SHP77 treated with DMSO at 0.1 percent for 48 hours (cell line): ENCODE measurements at places on chromosomes 1 and 21.

- DNase-seq: no peak
Observed at GRCh38 chr1:111653709-111654108, 34.1 kb downstream of the RAP1A start.

- no peak for DNase-seq
Observed at GRCh38 chr21:33433425-33434114, 30.4 kb downstream of the IFNGR2 start.

DNA sequence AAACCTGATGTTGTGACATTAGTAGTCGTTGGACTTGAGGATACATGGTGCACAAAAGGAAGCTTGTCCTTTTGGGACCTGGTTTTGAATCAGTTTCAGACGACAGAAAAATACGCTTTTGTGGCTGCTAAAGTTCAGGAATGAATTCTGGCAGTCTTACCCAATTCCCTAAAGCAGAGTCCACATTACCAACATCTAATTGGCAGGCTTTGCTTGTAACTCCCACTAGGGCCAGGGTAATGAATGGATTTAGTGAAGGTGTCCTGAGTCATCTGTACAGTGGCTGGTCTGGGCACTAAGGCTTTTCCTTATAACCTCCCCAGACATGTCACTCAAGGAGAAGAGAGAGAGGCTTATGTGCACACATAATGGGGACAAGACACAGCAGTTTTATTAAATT lies 66.2 kb upstream of the RNPC3 start:
- DNase-seq: no peak

DNA sequence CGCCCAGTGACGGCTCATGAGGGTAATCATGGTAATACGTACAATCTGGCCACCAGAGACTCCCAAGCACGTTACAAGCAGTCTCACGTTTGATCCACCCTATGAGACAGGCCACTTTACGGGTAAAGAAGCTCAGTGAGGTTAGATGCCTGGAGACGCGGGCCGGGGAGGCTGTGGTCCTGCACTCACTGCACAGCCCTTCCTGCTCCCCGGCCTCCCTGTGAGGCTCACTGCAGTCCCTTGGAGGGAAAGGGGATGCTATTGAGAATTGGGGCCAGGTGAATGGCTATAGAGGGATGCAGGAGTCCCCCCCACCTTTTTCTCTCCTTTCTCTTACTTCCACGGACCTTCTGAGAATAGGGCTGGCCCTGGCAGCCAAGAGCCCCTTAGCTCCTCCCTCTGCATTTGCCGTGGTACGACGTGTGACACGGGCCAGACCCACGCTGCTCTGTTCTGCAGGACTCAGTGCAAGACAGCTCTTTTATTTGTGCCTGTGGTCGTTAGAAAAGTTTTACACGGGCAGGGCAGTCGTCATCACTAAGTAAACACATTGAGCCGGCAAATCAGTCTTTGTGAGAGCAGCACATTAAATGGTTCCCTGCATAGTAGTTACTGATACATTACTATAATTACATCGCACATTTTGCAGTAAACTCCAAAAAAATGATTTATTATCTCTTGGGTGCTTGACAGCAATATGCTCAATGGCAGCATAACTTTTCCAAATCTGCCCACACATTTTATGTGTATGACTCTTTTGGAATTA lies 18.8 kb downstream of the KIF26B start:
- DNase-seq: no peak

DNA sequence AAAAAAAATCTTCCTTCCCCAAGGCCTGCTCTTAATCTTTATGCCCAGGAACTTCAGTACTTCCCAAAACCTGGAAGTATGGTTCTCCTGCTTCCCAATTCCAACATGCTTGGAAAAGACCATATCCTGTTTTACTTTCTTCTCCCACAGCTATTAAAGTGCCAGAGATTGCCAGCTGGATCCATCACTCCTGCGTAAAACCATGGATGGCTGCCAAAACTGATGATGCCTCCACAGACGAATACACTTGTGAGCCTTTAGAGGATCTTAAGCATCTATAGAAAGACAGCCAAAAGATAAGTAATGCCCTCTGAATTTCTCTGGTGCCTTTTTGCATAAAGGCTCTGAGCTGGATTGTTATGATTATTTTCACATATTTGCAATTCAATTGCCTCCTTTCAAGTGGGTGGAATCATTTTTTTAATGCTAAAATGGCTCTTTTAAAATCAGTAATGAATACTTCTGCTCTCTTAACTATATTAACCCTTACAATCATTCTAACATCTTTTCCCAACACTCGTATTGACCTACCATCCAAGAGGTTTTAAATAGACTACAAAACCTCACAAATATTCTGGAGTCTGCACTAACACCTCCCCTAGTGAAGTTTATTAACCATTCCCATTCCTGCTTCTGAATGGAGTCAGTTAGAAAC lies 1807.8 kb downstream of the BRINP3 start:
- DNase-seq: no peak

- no peak for DNase-seq
Observed at GRCh38 chr1:60896701-60897363, 185.5 kb upstream of the NFIA start.

DNA sequence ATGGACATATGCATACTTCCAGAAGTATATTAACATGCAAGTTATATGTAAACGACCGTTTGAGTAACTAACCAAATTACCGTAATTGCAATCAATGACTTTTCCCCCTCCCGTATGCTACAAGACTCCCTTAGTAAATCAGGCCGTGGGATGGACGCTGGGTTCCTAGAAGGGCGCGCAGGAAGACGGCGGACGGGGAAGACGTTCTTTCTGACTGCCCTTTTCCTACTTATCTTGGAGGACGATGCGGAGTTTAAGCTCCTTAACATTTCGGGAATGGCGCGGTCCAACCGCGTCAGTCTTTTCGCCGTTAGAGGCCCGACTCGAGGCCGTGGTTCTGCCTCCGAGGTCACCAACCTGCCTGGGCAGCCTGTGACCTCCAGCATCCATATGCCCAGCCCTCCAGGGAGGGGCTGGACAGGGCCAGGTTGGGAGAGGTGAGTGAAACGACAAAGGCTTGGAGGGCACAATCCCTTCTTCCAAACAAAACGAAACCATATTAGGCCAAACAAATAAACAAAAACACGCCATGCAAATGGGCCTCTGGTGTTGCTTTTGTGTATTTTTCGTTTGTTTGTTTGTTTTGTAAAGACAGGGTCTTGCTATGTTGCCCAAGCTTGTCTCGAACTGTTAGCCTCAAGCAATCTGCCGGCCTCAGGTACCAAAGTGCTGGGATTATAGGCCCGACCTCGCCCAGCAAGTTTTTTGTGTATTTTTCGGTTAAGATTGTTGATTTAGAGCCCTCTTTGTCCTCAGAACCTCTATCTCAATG lies 873 bp upstream of the PI4KB start:
- peak; percentile 87 for DNase-seq

DNA sequence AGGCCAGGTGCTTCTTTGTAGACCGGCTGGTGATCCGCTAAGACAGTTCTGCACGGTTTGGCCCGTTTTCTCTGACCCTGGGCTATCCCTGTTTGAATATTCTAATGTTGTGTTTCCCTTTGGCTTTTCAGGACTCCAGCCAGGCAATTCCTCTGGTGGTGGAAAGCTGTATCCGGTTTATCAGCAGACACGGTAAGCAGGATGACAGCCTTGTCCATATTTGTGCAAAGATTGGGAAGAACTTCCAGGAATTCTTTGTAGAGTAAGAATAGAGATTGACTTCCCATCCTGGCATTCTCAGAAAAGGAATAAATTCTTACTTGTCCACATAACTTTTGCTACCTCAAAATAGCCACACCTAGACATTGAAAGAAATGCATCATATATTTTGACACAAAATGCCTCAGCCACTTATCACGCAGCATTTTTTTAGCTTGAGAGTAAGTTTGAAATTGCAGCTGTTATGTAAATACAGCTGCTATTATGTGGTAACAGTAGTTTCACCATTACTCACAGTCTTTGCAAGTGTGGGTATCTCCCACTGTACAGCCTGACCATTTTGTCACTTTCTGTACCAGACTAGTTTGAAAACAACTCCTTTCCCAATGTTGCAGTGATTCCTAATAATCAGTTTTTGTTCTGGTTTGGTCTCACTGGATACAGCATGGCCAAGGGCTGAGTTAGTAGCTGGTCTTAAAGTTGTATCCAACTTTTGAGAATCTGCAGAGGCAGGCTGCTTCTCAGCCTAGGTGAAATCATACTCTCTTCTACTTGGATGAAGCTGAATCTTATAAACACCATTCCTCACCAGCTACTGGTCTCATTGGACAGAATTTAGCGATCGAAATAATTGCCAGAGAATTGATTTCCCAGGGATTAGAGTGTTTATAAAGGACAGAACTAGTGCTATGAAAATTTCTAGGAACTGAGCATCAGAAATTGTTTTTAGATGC lies 40.0 kb upstream of the IKBKE start:
- DNase-seq: no peak

DNA sequence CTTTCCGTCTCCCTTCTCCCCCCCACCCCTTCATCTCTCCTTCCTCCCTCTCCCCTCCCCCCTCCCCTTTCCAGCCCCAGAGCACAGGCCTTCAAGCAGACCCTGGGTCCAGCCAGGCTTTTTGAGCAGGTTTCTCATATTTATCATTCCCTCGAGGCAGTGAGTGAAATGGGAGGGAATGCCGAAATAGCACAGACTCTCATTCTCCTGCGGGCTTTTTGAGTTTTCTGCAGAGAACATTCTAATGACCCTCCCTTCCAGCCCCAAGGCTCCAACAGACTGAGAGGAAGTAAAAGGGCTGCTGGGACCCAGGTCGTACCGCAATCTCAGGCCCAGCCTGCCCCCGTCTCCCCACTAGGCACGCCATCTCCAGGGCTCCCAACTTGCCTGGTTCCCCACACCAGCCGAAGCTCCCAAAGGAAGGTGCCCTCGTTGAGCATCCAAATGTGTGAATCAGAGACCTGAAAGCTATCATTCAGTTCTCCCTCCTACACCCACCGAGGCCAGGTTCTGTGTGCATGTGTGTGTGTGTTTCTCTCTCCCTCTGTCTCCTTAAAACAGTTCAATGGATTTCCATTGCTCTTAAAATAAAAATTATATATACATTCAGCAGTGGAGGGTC lies 22.3 kb downstream of the ACTA1 start:
- no peak for DNase-seq

GRCh38 chr1:206878456-206878855 lies 13.0 kb downstream of the IL20 start:
- no peak for DNase-seq

DNA sequence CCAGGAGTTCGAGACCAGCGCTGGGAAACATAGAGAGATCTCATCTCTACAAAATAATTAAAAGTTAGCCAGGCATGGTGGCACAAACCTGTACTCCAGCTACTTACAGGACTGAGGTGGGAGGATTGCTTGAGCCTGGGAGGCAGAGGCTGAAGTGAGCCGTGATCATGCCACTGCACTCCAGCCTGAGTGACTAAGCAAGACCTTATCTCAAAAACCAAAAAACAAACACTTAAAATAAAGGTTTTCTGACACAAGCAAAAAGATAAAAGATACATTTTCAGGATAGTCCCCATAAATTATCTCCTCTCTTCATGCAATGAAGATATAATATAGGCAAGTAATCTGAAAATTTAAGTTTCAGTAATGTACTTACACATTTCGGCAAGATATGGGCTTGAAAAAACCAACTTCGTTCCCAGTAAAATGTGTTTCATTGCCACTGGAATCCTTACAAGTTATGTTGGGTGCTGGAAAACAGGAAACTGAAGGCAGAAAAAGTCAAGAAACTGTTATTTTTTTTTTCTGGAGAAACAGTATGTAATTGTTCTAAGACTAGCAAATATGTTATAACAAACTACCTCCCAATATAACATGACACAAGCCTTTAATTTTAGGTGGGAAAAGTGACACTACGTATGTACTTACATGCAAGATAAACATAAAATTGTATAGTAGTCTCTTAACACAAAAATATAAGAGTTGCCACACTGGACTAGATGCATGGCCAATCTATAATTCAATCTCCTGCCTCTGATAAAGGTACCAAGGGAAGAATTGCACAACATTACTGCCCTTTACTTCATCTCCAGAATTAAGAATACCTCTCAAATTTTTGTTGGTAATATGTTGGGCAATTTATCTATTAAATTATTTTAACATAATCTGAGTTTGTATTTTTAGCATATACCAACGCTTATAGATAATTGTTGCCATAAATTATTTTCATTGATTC lies 15.7 kb downstream of the TM2D1 start:
- DNase-seq: no peak

DNA sequence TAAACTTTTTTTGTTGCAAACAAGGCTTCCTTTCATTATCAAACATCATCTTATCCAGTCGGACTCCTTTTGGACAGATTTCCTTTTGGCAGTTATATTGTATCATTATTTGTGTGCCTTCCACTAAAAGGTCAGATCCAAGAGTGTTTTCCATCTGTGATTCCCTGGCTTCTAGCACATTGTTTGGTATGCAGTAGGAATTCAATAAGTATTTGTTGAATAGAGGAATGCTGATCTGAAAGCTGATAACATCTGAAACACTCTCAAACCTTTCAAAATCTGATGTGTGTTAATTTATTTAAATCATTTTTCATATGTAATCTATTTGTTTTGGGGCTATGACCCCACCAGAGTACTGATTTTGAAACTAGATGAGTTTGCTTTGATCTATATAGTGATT lies 39.0 kb downstream of the NDC1 start:
- DNase-seq: no peak

GRCh38 chr1:206946261-206946660 lies at the start of gene PIGR:
PIGR (minus strand) TSS chr1:206946466; CDS start chr1:206940531, 5,935 bp downstream.
- no peak for DNase-seq

GRCh38 chr1:34906756-34907155 lies 22.7 kb downstream of the DLGAP3 start:
- DNase-seq: no peak

DNA sequence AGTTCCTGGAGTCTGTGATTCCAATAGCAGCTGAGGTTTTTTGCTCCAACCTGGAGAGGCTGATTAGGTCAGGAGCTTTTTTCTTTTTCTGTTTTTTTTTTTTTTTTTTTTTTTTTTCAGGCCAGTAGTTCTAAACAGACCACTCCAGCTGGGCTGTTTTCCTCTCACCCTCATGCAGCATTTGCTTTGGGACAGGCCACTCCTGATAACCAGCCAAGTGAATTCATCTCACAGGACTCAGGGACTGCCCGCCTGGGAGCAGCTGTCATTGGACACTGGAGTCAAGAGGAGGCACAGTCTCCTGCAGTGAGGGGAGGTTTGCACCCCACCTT lies 22.9 kb downstream of the PLXNA2 start:
- no peak for DNase-seq

GRCh38 chr1:91795591-91796389 lies 90.2 kb downstream of the TGFBR3 start:
- no peak for DNase-seq

DNA sequence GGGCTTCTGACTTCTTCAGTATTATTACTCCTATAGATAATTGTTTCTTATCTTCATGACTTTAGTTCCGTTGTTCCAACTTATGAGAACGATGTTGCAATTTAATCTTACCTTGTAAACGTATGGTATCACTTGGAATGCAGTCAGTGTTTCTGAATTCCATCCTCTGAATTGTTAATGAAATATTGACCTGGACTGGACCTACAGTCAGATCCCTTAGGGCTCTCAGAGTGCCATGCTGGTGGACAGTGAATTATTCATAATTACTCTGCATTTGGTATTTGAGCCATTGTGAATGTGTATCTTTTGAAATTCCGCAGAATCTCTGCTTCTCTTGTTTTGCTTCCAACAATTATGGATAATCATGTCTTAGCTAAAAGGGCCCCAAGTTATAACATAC lies 72.3 kb downstream of the PRDM2 start:
- DNase-seq: no peak

GRCh38 chr1:117229217-117229616 lies 18.5 kb upstream of the VTCN1 start:
- no peak for DNase-seq
